NT2/D1 (cell line): ENCODE measurements at places on chromosomes 6 and 20.

DNA sequence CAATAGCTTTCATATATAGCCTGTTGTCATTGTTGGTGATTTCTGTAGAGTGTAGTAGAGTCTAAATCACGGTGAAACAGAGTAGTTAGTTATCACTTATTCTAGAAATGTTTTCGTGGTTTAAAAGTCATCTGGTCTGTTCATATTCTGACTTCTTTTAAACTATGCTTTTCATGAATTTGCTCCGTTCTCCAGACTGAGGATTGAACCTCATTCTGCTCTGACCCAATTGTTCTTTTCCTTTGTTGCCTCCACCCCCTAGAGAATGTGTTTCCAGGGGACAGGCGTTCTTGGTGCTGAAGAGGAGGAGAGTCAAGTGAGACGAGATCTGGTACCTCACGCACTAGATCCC lies 748 bp upstream of the ZNF292 start:
- no peak for DNase-seq

DNA sequence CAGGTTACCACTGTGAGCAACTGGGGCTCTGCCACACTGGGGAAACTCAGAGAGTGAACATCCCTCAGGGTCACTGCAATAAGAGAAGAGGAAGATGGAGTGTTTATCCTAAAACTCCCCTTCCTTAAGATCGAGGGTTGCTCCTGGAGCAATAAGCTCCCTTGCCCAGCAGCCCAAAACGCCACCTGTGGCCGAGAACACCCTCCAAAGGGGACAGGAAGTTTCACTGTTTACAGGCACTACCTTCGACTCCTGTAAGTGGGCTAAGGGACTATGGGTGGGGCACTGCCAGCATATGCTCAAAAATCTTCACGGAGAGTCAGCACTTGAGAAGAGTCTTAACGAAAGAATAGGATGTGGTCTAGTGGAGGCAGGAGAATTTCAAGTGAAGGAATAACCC lies 132.5 kb downstream of the FAXC start:
- DNase-seq, result no peak

DNA sequence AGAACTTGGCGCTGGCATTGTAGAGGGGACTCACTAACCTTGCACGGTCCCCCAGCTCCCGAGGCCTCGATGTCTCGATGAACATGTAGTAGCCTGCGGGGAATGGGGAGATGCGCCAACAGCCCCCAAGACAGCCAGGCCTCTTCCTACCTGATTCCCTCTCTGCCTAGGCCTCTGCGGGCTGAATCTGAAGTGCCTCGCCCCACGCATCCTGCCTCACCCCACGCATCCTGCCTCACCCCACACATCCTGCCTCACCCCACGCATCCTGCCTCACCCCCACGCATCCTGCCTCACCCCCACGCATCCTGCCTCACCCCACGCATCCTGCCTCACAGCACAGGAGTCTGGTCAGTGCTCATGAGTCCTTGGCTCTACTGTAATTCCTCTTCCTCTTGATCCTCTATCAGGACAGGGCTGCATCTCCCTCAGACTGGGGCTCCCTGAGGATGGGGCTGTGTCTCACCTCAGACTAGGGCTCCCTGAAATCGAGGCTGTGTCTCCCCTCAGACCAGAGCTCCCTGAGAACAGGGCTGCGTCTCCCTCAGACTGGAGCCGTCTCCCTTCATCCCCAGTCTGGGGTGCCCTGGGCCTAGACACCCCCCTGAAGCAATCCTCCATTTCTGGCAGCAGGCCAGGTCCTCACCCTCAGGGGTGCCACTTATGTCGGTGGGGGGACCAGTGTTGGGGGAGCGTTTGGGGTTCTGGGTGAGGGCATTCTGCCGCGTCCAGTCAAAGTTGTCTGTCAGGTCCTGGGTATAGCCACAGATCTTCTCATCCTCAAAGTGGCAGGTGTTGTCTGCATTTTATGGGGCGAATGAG lies 53.6 kb downstream of the MDGA1 start:
- no peak for DNase-seq

- DNase-seq, result no peak
These were observed 1.2 kb downstream of the DCBLD1 start for GRCh38 chr6:117483645-117484016.

DNA sequence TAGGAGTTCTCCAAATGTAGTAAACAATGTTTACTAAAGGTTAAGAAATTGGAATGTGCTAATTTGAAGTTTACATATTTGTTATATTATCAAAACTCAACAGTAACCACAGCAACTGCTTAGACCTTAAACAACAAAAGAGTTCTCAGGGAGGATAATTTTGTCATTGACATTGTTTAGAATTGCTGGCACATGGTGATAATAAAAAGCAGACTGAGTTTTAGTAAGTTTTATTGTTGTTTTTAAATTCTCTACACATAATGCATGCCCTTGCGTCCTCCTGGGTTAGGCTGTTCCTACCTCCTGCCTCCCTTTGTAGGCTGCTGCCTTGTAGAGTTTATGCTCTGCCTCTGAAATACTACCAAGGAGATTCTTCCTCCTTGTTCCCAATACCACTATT lies 28.7 kb downstream of the LAMA4 start:
- DNase-seq, result no peak

DNA sequence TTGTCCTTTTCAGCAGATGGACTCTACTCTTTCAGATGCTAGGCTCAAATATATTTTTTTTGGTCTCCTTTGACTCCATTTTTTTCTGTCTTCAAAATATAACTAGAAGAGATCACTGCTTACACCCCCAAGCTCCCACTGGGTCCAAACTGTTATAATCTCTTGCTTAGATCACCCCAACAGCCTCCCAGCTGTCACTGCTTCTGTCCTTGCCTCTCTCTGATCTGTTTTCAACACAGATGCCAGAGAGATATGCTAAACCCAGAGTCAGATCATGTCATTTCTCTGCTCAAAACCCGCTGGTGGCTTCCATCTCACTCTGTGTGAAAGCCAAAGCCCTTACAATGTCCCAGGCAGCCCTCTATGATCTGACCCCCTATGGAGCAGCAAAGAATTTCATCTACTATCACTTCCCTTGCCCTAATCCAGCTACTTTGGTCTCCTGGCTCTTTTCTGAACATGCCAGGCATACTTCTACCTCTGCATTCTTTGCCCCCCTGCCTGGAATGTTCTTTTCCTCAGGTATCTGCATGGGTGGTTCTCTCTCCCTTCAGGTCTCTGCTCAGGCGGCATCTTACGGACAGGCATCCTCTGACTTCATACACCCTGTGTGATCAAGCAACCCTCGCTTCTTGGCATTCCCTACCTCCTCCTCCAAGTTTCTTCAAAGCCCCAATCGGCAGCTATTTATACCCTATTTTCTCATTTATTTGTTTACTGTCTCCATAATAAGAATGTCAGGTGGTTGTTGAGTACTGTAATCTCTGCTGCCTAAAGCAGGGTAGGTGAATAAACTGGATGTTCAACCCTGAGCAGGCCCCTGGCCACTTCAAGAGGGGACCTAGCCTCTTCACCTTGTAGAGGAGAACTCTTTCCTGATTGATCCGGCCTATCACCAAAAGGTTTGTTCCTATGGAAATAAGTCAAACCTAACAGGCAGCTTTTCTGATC lies 43.6 kb upstream of the SLC4A11 start:
- DNase-seq, result no peak
